ENCODE measurements at places on chromosomes 1 and 21.
A peak's percentile ranks its signal among the peaks of the same experiment; 100 is the strongest.

- no peak for DNase-seq
These were observed 1.7 kb upstream of the MECR start for GRCh38 chr1:29232387-29232786.

GRCh38 chr1:53766194-53766742, 27.3 kb upstream of the GLIS1 start:
- no peak for DNase-seq

GRCh38 chr21:33402001-33402979, 923 bp upstream of the IFNGR2 start:
- no peak for DNase-seq

DNA sequence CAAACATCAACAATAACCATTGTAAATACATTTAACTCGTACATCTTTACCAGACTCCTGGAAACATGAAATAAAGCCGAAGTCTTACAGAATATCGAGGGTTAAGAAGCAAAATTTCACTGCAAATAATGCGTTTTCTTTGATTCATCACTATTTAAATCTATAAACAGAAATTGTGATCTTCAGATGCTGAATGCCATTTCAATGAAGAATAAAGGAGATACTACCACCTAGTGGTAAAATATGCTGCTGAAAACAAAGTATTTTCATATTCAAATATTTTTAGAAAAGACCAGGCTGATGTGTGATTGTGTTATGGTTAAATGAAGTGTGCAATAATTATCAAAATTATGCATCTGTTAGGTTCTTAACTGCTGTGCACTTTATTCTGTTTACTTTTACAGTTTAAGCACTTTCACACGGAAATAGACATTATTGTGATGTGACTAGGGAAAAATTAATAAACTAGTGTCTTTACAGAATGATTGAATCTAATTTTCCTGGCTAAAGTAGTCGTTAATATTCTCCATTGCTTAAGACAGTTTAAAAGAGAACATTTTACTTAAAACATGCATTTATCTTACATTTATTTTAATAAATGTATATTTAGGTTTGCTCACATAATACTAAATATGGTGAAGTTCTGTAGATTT, 1093.1 kb downstream of the MRPL39 start:
- DNase-seq: no peak

GRCh38 chr1:23553231-23554126, 5.8 kb downstream of the ID3 start:
- DNase-seq: no peak

GRCh38 chr1:66684353-66684752, 67.9 kb upstream of the DYNLT5 start:
- DNase-seq: no peak

DNA sequence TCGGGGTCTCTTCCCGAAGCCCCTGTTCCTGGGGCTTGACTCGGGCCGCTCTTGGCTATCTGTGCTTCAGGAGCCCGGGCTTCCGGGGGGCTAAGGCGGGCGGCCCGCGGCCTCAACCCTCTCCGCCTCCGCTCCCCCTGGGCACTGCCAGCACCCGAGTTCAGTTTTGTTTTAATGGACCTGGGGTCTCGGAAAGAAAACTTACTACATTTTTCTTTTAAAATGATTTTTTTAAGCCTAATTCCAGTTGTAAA, 158.7 kb downstream of the RUNX1 start:
- DNase-seq: no peak

- DNase-seq: no peak
These were observed 135.4 kb upstream of the DUSP10 start for GRCh38 chr1:221877311-221877710.

- no peak for DNase-seq
These were observed 208.1 kb downstream of the USH2A start for GRCh38 chr1:216215169-216215568.

- DNase-seq: no peak
These were observed 60.0 kb downstream of the APCS start for GRCh38 chr1:159647616-159648015.

GRCh38 chr1:227938911-227939790, 8.6 kb downstream of the WNT9A start:
- DNase-seq: no peak

GRCh38 chr1:198915327-198916231, 276.7 kb downstream of the PTPRC start:
- no peak for DNase-seq

DNA sequence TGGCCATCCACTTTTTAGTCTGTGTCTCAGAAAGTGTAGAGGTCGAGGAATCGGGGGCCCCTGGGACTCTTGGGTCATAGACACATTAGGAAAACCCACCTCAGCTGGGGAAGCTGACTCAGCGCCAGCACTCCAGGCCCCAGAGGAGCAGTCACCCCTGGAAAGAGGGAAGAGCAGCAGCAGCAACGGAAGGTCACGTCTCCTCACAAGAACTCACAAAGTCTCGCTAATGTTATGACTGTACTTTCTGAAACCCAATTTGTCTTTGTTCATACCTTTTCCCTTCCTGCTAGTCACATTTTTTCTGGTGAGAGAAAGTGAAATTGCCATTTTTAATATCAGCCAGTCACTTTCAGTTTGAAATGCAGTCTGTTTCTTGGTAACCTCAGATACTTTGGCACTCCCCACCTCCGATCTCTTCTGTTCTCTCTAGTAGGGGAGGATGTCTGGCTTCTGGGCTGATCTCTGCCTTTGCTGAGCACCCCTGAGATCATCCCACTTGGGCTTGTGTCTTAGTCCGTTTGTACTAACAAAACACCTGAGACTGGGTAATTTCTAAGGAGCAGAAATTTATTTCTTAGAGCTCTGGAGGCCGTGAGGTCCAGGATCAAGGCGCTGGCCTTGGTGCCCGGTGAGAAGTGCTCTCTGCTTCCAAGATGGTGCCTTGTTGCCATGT, 6.0 kb upstream of the NLRP3 start:
- no peak for DNase-seq

- DNase-seq: peak; percentile 62
These were observed at the start of gene ZNF670 for GRCh38 chr1:247078258-247079140. Gene ZNF670 (minus strand): TSS chr1:247078811. CDS start chr1:247078596, 215 bp downstream.

DNA sequence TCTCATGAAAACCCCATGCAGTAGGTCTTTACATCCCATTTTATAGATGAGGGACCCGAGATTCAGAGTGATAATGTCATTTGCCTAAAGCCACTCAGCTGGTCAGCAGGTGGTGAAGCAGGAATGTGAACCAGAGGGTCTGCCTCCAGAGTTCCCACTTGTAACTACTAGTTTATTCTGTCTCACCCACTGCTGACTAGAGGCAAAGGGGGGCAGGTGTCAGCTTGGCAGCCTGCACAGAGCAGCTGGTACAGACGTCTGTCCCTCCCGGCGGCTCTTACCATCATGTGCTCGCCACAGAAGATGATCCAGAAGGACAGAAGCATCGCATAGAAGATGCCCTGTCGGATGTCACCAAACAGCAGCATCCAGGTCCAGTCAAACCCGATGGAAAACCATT, 82.4 kb downstream of the WLS start:
- DNase-seq: no peak

GRCh38 chr1:32920833-32921232, 19.6 kb upstream of the TMEM54 start:
- DNase-seq: no peak

DNA sequence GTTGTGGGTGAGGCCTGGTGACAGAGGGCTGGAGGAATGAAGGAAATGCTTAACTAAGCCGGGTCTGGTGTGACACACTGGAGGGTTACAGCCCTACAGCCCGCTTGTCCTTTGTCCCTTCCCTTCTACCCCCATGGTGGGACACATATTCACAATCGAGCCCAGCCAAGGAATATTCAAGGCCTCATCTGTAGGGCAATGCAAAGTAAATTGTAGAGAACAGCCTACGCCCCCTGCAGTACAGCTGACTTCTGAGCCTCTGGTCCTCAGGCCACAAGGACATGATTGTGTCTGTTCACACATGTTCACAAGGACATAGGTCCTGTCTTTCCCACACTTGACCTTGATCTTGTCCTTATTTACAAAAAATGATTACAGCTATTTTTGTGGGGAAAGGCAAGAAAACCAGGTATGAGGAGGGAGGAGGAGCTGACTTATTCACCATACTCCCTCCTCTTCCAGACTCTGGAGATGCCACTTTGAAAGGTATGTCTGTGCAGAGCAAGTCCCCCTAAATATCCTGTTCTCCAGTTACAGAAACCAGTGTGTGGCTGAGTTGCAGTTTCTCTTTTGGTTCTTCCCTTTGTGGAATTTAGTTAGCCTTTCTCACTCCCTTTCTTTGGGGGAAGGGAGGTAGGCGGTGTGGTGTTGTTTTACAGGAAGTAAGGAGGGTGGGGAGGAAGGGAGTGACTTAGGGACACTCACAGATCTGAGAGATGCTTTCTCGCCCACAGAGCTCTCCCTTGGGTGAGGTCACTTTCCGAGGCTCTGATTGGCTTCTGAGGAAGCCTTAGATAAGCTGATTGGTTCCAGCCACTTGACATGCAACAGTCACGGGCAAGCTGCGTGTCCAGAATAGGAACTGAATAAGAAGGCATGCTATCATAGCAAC, 14.6 kb downstream of the POLR3GL start:
- peak; percentile 48 for DNase-seq

GRCh38 chr1:166197141-166197540, 30.3 kb upstream of the FAM78B start:
- no peak for DNase-seq

GRCh38 chr1:2799811-2800663, 1.5 kb downstream of the TTC34 start:
- DNase-seq: no peak

- no peak for DNase-seq
These were observed 32.9 kb upstream of the UTS2 start for GRCh38 chr1:7885513-7886404.

DNA sequence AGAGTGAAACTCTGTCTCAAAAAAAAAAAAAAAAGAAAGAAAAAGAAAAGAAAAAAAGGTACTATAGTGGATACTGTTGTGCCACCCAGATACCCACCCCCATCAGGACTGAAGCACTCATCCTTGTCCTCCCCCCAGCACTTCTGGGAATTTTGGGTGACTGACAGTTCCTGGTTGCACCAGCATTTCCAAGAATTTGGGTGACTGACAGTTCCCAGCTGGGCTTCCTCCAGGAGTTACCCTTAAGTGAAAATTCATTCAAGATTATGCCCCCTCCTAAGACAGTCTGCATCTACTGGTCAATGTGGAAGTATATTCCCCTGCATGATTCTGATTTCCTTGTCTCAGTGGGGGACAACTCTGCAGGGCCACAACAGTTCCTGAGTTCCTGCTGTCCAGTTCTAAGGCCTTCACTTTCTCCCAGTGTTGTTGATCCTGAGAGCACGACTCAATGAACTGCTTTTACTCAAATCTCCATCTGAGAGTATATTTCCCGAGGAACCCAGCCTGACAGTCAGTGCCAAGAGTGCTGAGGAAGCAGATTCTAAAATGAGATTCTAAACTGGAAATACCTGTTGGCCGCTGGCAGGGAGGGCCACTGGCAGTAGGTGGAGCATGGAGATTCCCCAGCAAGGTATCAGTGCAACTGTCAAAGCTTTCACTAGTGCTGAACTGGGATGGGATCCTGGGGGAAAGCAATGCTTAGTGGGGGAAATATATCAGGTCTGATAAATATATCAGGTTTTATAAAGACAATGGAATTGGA, 18.5 kb downstream of the RIIAD1 start:
- DNase-seq: no peak

DNA sequence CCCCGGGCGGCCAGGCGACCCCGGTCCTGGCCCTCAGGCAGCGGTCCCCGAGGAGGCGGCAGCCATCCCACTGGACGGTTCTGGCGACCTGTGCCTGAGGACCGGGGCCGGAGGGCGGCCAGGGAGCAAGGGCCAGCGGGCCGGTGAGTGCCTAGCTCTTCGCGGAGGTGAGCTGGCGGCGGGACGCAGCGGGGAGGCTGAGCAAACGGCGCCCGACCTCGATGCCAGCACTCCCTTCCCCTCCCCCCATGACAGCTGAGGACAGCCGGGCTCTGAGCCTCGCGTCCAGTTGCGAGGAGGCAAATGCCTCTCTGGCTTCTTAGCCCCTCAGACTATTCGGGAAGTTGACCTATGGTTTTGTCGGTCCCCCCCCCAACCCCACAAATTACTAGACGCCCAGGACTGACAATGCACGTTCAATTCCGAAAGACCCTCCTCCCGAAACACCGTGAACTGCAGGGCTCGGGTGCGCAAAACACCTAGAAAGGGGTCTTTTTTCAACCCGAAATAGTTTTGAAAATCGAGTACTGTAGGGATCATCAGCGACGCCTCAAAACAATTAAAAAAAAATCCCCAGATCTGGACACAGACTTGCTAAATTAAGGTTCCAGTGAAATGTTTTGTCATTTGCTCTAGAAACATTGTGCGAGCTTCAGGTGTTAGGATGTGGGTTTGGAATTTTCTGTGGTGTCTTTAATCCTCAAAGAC, 8.3 kb downstream of the CDKN2C start:
- DNase-seq: no peak

DNA sequence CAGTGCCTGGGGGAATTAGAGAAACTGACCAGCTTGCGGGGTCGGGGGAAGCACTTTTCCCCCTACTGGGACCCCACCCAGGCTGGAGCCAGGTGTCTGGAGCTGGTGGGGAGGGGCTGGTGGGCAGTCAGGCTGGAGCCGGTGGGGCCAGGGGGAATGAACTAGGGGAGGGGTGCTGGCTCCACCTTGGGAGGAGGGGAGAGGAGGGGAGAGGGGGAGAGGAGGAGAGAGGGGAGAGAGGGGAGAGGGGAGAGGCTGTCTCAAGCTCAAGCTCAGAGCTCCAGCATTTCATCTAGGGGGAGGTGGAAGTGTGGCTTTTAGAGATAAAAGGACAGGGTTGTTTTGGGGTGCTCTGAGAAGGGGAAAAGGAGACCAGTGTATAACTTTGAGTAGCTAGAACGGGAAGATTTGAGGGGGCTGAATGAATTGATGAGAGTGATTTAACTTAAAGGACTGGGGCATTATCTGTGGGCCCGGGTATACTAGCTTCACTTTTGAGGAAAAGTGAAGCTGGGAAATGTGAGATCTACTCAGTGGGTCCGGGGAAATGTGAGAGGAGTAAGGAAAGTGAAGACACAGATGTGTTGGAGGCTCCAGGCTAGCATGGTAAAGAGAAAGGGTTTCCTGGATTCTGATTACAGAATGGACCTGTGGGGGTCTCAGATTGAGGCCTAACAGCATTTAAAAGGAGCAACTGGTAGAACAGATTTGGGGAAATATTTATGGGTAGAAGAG, 2.8 kb downstream of the EFNA1 start:
- no peak for DNase-seq

DNA sequence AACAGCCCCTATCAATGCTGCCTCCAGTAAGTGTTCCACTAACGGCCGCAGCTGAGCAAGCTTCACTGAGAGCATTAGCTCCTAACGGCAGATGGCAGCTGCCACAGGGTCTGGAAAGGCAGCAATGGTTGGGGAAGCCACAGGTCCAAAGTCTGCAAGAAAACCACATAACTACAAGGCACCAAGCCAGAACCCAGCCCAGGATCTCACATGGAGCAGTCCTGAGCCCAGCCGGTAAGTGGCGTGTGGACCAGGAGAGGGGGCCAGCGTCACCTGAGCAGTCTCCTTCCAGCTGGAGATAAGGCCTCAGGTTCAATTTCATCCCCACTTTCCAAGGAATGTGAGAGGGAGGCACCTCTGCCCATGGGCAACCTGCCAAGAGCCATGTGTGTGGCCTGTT, 13.2 kb downstream of the SYT2 start:
- no peak for DNase-seq

DNA sequence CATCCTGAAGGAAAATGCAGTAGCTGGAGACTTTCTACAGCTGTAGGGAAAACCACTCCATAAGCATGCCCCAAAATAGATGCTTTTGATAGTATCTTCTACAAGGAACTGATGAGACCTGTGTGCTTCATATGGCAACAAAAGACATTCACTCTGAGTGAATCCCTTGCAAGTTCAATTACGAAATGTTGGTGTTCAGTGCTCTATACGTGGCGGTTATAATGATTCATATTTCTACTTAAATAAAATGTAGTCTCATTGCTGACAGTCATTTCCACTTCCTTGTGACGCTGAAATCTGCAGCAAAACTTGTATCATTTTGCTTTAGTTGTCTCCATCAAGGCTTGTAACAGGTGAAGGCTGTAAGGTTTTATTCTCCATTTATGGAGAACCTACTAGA, 20.6 kb downstream of the TOR1AIP2 start:
- DNase-seq: no peak
